ENCODE measurements at places on chromosomes 2 and 18.
A peak's percentile ranks its signal among the peaks of the same experiment; 100 is the strongest.

DNA sequence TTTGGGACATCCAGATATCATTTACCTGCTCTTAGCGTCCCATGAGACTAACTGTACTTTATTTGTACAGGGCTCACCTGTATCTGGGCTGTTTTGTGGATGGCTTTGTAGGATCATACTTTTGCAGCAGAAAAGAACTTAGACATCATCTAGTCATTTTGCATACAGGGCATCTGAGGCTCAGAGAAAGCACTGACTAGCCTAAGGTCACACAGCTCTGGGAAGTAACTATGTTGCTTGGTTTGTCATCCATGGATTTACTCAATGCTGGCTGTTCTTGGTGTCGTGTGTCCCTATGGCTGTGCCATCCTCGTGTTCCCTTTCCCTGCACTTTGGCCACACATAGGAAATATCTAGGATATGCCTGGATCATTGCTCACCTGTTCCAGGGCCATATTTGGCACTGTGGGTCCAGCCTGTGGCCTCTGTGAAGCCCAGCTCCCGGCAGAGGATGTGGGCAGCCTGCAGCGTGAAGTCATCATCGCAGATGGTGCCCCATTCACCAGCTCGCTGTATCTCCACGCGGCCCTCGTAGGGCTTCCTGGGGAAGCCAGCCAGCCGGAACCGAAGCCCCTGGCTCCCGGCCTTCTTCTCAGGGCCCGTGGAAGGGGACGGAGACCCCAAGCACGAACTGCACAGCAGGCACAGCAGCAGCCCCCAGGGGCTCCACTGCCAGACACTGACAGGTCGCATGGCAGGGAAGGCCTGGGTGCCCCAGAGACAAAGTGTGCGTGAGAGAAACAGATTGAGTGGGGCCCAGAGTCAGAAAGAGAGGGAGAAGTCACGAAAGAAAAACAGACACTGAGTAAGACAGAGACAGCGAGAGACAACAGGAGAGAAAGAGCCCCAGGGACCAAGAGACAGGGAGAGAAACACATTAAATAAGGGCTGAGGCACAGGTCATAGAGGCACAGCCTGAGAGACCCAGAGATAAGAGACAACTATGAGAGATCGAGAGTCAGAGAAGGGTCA lies 1.5 kb downstream of the LOXL3 start:
- no peak for DNase-seq

GRCh38 chr18:7370802-7371201 lies 139.9 kb downstream of the LRRC30 start:
- DNase-seq, result no peak

- DNase-seq, result no peak
Observed at GRCh38 chr2:20186078-20186854, 38.7 kb downstream of the SDC1 start.

GRCh38 chr2:11038641-11039040 lies 116.6 kb upstream of the SLC66A3 start:
- DNase-seq, result no peak

GRCh38 chr2:219852626-219853025 lies 225.2 kb downstream of the SLC4A3 start:
- DNase-seq, result no peak

DNA sequence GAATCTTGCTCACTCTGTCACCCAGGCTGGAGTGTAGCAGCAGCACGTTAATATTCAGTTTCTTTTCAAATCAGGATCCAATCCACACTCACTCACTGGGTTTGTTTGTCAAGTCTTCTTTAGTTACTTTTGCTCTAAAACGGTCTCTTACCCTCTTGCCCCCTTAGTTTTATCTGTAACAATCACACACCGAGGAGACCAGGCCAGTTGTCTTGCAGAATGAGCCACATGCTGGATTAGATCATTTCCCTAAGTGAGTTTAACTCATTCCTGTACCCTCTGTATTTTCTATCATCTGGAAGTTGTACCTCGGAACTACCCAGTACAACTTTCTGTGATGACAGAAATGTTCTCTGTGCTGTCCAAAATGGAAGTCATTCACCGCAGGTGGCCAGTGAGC lies 20.7 kb upstream of the TOGARAM2 start:
- DNase-seq, result no peak

GRCh38 chr2:207330912-207331311 lies 165.2 kb upstream of the KLF7 start:
- DNase-seq, result no peak

DNA sequence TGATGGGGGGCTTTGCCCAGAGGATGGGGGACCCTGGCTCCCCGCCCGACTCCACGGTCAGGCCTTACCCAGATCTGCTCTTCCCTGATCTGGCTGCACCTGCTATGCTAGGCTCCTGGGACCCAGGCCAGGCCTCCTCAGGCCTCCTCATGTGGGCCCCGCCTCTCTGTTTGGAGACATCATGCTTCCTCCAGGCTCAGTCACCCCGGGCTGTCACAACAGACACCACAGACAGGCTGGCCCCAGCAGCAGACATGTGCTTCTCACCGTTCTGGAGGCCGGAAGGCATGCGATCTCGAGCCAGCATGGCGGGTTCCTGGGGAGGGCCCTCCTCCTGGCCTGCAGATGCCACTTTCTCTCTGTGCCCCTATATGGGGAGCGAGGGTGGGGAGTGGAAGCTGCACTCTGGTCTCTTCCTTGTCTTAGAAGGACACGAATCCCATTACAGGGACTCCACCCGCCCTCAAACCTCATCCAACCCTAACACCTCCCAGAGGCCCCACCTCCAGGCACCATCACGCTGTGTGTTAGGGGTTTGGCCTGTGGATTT lies 10.8 kb upstream of the NEU4 start:
- no peak for DNase-seq

DNA sequence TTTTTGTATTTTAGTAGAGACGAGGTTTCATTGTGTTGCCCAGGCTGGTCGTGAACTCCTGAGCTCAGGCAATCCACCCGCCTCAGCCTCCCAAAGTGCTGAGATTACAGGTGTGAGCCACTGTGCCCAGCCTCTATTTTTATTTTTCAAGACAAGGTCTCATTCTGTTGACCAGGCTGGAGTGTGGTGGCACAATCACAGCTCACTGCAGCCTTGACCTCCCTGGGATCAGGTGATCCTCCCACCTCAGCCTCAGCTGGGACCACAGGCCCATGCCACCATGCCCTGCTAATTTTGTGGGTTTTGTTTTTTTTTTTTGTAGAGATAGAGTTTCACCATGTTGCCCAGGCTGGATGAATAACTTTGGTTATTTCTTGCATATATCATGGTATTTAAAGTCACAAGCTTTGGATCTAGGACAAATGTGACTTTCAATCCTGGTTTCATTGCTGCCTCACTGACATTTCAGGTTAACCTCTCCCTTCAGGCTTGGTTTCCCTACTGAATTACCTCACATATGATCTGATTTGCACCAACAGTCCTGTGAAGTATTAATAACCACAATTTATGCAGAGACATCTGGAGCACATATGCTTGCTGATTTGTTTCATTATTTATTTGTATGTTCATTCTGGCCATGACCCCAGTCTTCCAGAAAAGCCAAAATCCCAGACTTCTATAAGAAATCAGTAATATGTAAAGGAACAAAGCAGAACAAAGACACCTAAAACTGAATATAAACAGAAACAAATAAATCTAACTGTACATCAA lies 17.5 kb upstream of the RAB31 start:
- no peak for DNase-seq

DNA sequence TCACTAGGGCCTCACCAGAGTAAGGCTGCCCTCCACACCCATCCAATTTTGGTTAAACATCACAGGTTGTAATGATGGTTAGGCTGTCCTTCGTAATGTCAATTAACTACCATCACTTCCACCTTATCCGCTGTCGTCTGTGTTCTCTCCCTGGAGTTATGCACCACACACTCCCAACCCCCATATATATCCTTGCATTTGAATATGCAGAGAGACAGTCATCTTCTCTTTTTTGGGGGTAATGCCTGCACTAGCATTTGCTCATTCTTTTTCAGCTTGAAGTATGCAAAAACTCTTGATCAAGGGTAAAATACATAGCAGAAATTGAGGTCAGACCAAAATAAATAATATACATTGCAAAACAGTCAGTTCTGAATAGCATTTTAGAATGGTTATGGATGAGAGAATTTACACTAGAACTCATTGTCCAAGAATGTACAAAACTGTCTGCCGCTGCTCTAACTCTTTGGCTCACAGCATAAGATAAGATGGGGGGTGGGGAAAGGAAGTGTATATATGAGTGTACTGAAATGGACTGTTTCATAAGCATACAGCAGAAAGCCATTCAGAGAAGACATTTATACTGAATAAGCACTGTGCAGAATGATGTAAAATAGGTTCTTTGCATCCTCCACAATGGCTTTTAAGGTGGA lies 397.8 kb upstream of the CHST9 start:
- DNase-seq, result no peak

- DNase-seq, result no peak
Observed at GRCh38 chr2:220191737-220192136, 564.3 kb downstream of the SLC4A3 start.

GRCh38 chr2:6605836-6606505 lies 259.7 kb downstream of the CMPK2 start:
- DNase-seq, result no peak

DNA sequence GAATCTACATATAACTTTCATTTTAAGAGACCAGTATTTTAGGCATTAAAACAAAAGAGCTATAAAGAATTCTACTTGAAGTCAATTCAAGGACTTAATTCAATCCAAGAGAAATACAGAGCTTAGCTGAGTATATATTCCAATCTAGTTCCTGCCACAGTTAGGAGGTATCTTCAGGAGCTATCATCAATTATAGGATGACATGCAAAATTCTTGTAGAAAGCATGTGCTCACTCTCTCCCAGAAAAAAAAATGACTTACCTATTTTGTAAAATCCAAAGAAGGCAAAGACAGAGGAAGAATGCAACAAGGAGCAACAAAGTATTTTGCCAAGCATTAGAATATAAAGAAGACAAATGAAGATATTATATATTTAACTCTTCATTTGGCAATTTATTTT lies 31.8 kb upstream of the CFAP36 start:
- DNase-seq, result no peak

DNA sequence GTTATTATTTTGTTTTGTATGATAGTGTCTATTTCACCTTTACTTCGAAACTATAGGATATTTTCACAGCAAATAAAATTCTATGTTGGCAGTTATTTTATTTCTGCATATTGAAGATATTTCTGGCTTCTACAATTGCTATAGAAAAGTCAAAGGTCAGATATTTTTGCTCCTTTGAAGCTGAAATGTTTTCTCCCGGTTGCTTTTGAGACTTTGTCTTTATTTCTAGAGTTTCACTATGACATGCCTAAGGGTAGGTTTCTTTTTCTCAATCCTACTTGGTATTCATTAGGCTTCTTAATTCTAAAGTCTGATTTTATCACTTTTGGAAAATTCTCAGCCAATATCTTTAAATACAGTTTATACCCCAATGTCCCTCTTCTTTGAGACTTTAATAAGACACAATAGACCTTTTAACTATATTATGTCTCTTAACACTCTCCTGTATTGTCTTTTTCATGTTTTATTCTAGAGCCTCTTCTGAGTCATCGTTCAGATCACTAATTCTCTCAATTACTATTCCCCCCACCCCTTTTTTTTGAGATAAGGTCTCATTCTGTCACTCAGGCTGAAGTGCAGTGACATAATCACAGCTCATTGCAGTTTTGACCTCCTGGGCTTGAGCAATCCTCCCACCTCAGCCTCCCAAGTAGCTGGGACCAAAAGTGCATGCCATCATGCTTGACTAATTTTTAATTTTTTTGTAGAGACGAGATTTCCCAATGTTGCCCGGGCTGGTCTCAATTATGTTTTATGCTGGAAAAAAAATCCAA lies 50.5 kb downstream of the USP37 start:
- no peak for DNase-seq

- DNase-seq, result no peak
Observed at GRCh38 chr2:110657724-110658305, 20.0 kb downstream of the BUB1 start.

GRCh38 chr2:46296840-46297545 lies at the start of gene EPAS1:
Gene EPAS1 (plus strand): TSS chr2:46297407. CDS start chr2:46297912, 505 bp downstream.
- no peak for DNase-seq

DNA sequence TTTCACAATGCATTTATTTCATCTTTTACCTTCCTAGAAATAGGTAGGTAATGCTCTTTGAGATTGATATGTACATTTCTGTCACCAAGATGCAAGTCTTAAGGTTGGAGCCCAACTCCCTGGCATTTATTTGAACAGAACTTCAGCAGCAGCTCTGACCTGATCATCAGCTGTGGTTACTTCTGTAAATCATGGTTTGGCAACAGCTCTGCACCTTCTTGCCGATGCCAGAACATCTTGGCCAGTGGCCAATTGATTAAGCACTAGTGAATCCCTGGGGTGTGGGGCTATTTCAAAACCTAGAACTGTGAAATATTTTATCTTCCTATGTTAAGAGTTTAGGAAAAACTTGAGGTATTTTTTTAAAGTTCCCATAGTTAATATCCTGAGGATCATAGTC lies 124.8 kb upstream of the NYAP2 start:
- DNase-seq, result peak; percentile 55

DNA sequence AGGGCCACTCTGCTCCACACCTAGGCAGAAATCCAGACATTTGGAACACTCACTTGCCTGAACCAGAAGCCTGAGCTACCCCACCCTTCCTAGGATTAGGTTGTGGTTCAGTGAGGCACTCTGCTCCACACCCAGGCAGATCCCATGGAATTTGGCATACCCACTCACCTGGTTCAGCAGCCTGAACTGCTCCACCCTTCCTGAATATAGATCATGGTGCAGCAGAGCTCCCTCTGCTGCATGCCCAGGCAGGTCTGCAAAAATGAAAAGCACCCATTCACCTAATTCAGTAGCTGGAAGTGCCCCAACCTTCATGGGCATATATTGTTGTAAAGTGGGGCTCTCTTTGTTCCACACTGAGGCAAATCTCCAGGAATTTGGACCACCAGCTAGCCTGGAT lies 185.1 kb upstream of the CNTNAP5 start:
- DNase-seq, result no peak

DNA sequence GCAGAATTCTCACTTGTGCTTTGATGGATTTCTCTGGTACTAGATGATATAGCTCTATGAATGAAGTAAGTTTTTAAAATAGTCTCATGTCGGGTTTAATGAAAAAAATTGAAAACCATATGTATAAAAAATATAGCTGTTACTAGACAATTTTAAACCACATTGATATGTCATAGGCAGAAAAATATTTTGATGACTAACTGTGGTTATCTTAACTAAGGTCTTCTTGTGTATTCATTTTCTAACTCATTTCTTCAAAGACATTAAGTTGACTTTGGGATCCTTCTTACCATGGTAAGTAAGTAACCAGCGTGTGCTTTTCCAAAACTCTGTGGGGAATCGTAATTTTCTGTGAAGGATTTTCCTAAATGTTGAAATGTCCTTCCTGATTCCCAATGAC lies 160.9 kb upstream of the COL3A1 start:
- DNase-seq, result no peak

- DNase-seq, result peak; percentile 28
Observed at GRCh38 chr2:110157153-110157793, 41.7 kb upstream of the MALL start.

DNA sequence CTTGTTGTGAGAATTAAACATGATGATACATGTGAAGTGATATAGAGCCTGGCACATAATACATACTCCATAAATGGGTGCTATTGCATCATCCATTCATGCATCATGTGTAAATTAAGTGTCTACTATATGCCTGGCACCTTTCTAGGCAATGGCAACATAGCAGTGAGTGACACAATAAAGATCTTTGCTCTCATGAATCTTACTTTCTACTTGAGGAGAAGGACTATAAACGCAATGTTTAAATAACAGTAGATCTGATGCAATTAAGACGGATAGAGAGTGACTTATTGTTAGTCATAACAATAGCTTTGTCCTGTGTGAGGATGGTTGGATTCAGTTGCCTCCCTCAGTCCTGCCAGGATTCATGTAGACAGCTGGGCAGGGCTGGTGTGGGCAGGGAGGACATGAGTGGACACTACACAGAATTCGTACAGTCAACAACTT lies 88.4 kb upstream of the NPAS2 start:
- DNase-seq, result no peak

GRCh38 chr2:216286616-216287231 lies 85.6 kb downstream of the MARCHF4 start:
- no peak for DNase-seq
